NCI-H345 (cell line): ENCODE measurements at places on chromosomes 6 and 20.

- no peak for DNase-seq
Measured at GRCh38 chr6:33947916-33948594, 144.3 kb upstream of the MLN start.

DNA sequence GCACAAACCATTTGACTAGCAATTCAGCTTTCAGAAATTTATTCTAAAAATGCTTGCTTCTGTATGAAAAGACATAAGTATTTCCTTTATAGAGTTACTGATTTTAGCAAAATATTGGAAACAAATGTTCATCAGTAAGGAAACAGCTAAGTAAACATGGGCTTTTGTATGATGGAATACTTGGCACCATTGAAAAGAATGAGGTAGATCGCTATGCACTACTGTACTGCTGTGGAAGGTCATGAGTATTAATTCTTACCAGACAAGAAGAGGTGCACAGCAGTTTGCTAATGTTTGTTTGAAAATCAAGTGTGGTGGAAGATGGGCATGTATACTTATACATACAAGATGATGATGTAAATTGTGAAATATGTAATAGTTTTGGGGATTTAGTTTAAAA is 73.0 kb downstream of the FARS2 start:
- no peak for DNase-seq

DNA sequence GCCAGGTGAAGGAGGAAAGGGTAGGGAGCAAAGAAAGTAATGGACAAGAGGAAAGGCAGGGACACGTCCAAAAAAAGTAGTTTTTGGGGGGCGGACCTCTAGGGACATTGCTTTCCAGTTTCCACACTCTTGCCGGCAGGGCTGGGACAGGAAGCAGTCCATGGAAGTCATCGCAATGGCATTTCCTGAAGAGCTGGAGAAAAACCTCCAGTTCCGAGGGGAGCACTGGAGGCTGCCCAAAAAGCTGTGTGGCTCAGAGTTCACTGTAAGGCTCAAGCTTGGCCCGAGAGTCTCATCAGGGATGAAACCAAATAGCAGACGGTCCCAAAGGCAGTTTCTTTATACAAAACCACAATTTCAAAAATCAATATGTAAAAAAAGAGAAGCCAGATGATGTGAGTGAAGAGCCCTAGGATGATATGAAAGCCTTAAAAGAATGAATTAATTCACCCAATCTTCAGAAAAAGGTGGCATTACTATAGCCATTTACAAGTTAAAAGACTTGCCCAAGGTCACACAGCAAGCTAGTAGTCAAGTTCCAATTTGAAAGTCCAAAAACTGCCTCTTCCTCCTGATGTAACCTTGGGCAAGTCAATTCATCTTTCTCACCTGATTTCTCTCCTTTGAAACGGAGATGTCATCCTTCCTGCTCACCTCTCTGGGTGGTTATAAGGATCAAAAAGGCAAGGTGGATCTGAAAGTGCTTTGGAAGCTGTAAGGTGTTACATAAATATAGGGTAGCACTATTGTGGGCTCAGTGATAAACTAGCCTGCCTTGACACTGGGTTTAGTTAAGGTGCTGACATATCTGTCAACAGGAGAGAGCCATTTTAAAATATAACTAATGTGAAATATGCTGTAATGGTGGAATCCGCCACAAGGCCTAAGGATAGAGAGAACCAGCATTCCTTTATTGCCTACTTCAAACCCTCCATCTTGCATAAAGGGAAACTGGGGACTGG is 9.1 kb downstream of the BCL2L1 start:
- DNase-seq = no peak

GRCh38 chr6:130032758-130033340 is 14.5 kb downstream of the L3MBTL3 start:
- DNase-seq = no peak

GRCh38 chr20:7147220-7147601 is 379.7 kb downstream of the BMP2 start:
- no peak for DNase-seq

- DNase-seq = no peak
Measured at GRCh38 chr6:105151644-105152043, 28.2 kb downstream of the POPDC3 start.

- no peak for DNase-seq
Measured at GRCh38 chr6:17536586-17536985, 63.5 kb upstream of the FAM8A1 start.

DNA sequence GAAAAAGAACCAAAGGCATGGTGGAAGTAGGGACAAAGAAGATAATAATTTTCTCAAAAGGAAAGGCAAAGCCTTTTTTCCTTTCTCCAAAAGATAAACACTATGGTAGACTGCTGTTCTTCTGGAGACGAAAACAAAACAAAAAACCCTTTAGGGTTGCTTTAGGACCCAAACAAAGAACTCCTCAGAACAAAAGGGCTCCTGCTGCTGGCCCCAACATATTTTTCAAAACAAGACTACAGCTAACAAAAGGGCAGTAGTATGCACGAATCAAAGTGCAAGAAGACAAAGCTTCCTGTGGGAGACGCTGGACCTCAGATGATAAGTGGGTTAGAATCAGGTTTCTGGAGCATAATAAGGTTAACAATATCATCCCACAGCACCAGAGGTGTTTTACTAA is 15.8 kb downstream of the NCOA5 start:
- peak; percentile 12 for DNase-seq

- no peak for DNase-seq
Measured at GRCh38 chr6:69735027-69735426, 61.8 kb downstream of the LMBRD1 start.

- DNase-seq = no peak
Measured at GRCh38 chr6:70520575-70520974, 46.2 kb upstream of the SDHAF4 start.

- DNase-seq = no peak
Measured at GRCh38 chr20:63682384-63683139, 13.9 kb upstream of the TNFRSF6B start.

- no peak for DNase-seq
Measured at GRCh38 chr6:1958257-1958656, 287.1 kb downstream of the GMDS start.

DNA sequence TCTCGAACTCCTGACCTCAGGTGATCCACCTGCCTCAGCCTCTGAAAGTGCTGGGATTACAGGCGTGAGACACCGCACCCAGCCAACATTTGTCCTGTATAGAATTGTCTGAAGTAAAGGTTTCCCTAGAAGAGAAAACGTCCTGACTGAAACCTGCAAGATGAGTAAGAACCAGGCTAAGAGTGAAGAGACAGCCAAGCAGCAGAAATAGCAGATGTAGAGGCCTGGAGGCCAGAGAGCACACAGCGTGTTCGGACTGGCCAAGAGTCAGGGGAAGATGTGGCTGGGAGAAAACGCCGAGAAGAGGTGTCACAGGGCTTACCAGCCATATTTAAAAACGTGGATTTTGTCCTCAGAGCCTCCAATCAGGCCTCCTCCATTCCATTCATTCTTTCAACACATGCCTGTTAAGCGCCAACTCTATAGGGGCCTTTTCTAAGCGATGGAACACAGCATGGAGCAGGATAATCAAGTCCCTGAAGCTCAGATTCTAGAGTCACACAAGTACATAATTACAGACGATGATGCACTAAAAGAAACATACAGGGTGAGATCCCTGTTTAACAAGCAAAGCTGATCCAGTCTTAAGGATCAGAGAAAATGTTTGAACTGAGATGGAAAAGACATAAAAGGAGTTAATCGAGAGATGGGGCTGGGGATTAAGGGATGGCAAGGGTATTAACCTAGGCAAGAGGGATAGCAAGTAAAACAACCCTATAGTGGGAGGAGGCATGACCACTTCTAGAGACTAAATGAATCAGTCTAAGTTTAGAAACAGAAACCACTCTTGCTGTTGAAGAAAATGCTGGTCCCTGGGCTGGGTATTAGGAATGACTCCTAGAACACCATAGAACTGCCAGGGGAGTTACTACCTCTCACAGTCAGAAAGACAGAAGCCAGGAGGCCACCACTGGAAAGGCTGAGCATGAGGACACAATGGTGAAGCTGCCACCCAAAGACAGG is 4.8 kb downstream of the ZCCHC3 start:
- no peak for DNase-seq

DNA sequence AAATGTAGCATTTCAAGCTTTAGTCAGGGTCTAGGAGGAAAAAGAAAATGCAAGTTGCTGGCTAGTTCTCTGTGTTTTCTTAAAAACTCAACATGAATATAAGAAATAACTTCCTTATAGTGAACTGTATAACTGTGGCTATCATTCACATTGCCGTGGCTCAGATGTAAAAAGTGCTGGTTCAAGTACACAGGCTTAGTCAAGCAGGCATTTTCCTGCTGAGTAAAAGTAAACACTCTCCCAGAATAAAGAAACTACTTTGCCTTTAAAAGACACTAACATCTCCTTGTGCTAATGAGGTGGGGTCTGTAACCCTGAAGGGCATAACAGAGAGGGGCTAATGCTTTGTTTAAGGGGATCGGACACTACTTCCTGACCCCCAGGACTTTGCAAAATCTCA is 3.3 kb downstream of the ATP5F1E start:
- no peak for DNase-seq

DNA sequence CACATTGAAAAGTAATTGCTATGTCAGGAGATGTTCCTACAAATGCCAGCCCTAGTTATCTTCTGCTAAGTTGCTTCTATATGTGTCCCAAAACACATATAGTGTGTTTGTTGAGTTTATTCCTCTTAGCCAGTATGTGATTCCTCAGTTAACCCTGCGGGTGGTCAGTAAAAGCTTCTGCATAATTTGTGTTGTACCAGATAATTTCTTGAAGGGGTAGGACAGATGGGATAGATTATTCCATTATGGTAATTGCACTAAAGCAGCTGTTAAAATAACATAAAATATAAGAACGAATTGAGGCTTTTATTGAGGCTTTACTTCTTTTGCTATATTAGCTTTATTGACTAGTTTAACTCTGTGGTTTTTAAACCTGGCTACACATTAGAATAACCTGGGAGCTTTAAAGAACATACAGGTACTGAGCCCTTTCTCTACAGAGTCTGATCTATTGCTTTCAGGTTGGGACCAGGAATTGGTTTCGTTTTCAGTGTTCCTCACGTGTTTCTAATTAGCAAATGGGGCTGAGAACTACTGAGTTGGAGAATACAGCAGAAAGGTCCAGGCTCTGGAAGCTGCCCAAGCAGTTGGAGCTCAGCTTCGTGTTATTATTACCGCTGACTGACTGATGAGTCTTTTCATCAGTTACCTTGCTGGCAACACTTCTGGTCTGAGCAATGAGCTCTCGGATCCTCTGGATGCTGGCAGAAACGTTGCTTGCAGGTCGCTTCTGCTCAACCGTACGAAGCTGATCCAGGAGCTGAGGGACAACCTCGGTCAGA is 56.9 kb downstream of the FAM229B start:
- DNase-seq = no peak

GRCh38 chr20:59412875-59413284 is 112.5 kb downstream of the EDN3 start:
- no peak for DNase-seq

DNA sequence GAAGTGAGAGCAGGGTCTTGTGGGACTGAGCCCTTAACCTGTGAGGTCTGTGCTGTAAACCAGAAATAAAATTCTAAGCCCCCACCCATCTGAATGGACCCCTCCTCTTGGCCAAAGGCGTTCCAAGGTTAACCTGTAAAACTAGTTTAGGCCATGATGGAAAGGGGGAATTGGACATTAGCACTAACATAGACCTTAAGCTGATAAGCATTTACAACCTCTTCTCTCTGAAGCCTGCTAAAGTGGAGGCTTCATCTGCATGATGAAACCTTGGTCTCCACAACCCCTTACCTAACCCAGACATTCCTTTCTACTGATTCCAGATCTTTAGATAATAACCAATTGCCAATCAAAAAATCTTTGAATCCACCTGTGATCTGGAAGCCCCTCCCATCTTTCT is 25.8 kb downstream of the PIGT start:
- no peak for DNase-seq

GRCh38 chr20:59670786-59671492 is 66.6 kb downstream of the PHACTR3 start:
- no peak for DNase-seq

DNA sequence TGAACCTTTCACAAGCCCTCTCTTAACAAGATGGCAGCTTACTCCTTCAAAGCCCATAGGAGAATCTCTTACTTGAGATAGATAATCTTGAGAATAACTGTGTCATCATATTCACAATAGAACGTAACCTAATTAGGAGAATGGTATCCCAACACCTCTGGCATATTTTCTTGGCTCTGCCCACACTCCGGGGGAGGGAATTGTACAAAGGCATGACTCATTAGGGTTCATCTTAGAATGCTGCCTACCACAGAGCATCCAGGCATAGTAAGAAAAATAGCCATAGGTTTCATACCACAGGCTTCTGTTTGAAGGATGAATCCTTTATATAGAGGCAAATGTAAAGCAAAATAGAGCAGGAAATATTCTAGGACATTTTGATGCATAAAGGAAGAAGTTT is 1100.6 kb upstream of the CITED2 start:
- DNase-seq = no peak

DNA sequence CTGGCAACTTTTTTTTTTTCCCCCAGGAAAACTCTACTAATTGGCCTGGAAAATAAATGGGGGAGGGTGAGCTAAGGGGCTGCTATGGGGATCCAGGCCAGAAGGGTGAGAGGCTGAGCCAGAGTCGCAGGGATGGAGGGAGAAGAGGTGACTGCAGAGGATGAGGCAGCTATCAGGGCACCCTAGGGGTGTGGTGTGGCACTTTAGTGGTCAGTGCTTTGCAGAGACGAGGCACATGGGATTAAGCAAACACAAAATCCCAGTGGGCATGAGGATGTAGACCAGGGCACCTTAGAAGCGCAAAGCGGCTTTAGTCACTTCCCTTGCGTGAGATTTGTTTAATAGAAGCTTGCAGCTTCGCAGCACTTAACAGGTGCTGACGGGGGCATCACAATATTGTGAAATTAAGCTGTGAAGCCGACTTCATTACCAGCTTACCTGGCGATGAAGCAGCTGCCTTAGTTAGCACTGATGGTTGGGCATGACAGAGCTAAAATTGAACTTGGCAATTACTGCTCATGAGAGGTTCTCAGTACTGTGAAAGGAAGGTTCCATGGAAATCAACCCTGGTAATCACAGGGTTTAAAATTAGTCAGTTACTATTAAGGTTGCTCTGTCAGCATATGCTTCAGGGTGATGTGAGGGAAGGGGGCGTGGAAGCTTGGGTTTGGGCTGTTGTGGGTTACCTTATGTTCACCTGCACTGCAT is 26.0 kb downstream of the TOX2 start:
- DNase-seq = peak; percentile 69

- DNase-seq = no peak
Measured at GRCh38 chr6:28638787-28639430, 113.2 kb downstream of the GPX5 start.
